Activated naive CD4-positive, alpha-beta T cell (primary cell): ENCODE measurements at places on chromosomes 12 and 14.
A peak's percentile ranks its signal among the peaks of the same experiment; 100 is the strongest.

DNA sequence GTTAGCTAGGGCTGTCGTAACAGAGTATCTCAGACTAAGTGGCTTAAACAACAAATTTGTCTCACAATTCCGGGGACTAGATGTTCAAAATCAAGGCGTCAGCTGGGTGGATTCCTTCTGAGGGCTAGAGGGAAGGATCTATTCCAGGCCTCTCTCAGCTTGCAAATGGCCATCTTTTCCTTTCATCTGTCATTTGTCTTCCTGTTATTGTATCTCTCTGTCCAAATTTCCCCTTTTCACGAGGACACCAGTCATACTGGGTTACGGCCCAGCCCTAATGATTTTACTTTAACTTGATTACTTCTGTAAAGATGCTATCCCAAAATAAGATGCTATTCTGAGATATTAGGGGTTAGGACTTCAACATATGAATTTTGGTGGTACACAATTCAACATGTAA lies 119.0 kb upstream of the CPSF6 start:
- no peak for DNase-seq

GRCh38 chr14:55277972-55278740 lies 6.9 kb downstream of the FBXO34 start:
- DNase-seq = no peak

DNA sequence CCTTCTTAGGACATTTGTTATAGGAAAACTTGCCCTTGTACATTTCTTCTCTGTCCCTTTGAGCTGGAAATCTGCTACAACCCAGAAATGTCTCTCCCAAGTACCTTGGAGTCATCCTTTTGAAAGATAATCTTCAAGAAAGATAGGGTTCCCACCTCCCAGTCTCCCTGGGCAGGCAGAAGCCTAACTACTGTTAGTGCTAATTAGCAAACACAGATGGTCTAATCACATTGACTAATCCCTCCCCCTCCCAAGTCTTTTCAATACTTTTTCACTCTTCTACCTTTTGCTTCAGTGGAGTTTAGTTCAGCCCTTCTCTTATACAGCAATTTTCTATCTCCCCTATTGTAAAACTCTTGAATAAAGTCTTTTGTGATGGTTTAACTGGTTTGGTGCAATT lies 129.8 kb upstream of the PPFIA2 start:
- DNase-seq = no peak

GRCh38 chr14:55512421-55512820 lies 67.6 kb upstream of the KTN1 start:
- DNase-seq = no peak

- DNase-seq = no peak
Measured at GRCh38 chr14:23828616-23829015, 125.0 kb upstream of the DHRS4 start.

DNA sequence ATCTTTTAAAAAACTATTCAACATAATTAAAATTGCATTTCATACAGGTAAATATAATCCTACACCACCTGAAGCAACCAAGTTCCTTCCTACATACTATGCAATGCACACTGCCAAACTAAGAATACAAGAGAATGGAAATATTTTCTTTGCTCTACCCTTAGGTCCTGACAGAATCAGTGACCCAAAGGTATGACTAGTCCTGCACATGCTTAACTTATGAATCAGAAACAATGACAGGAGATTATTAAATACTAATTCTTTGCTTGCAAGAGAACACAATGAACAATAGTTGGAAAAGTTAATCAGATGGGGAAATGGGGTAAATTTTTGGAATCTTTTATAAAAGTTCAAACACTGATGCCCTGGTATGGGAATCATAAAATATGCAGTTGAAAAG lies 220.1 kb downstream of the SOX5 start:
- no peak for DNase-seq

DNA sequence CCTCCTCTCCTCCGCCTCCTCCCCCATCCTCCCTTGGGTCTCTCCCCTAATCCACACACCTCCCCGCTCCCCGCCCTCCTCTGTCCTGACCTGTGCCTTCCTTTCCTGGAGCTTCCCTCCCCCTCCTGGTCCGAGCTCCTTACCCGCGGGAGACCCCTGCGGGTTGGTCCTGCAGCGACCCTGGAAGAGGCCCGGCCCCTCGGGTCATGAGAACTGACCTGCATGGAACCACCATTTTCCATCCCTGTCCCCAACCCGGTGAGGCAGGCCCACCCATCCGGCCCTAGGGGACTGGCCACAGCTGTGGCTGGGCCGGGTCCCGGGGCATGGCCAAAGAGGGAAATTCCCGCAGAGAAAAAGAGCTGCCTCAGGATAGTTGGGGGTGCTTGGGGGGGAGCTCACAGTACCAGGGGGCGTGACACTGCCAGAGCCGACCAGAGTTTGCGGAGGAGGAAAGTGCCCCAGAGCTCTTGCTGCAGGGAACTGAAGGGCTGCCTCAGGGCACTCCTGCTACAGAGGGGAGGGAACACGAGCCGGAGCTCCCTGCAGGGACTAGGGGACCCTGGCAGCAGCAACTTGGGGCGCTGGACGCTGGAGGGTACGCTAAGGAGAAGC lies 613 bp downstream of the ARHGEF40 start:
- no peak for DNase-seq

- DNase-seq = peak; percentile 19
Measured at GRCh38 chr12:4356041-4356327, 23.5 kb downstream of the FGF23 start.

- DNase-seq = no peak
Measured at GRCh38 chr12:93009533-93009932, 80.4 kb upstream of the EEA1 start.

- no peak for DNase-seq
Measured at GRCh38 chr12:67929384-67929772, 59.9 kb upstream of the IFNG-AS1 start.
